Fibroblast of the aortic adventitia (primary cell): ENCODE measurements at places on chromosomes 4 and X. TPM values are rescaled to one million over a fixed set of nuclear protein-coding genes. Genes with fewer than 3 reads are reported as not detected.

The PRRG1 gene
- total RNA-seq, result 10.0 and 15.3 TPM in 2 replicates

The VCX3A gene
- total RNA-seq, result not detected in 2 replicates

The MAOA gene
- total RNA-seq, result 4.7 and 9.6 TPM in 2 replicates

- no peak for DNase-seq
Observed at GRCh38 chr4:2289311-2289954, 27.5 kb upstream of the MXD4 start.
